ENCODE measurements at places on chromosomes 2 and 18.

- DNase-seq, result no peak
Observed at GRCh38 chr2:239355139-239355538, 45.7 kb downstream of the HDAC4 start.

GRCh38 chr2:160901613-160902012, 258.6 kb upstream of the TANK start:
- no peak for DNase-seq

DNA sequence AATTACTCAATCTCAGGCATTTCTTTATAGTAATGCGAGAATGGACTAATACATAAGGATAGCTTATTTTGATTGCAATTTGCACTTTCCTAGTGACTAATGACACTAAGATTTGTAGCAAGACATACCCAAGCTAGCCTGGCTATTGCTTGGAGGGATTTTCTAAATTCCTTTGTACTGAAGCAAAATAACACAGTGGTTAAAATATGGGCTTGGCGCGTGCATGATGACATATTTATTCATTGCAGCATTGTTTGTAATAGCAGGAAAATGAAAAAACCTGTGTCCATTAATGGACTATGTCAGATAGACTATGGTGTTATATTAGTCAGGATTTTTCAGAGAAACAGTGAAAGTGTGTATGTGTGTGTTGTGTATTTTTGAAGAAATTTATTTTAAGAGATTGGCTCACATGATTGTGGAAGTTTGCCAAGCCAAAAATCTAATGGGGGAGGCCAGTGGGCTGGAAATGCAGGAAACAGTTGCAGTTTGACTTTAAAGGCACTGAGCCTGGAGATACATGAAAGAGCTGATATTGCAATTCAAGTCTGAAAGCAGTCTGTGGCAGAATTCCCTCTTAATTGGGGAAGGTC, 16.7 kb upstream of the LAPTM4A start:
- no peak for DNase-seq

GRCh38 chr2:101638181-101638711, 59.3 kb upstream of the MAP4K4 start:
- no peak for DNase-seq

- no peak for DNase-seq
Observed at GRCh38 chr2:64114063-64114911, 29.9 kb downstream of the PELI1 start.

DNA sequence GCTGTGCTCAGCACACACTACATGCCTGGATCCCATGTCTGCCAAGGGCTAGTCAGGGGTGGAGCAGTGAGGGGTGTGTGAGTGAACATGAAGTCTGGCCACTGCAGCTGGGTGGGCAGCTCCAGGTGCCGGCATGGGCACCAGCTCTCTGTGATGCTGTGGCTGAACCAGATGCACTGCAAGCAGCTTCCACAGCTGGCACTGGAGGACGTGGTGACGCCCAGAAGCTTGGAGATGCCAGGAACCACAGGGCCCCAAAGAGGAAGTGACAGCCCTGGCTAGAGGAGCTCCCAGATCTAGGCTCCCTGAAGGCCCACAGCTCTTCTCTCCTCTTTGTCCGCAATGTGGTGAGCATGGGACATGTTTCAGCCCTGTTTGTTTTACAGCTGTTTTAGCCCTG, 776.3 kb upstream of the POU3F3 start:
- no peak for DNase-seq

- DNase-seq, result no peak
Observed at GRCh38 chr2:96715658-96716057, 24.2 kb downstream of the LMAN2L start.

- no peak for DNase-seq
Observed at GRCh38 chr2:70772486-70773155, 4.6 kb upstream of the ADD2 start.

DNA sequence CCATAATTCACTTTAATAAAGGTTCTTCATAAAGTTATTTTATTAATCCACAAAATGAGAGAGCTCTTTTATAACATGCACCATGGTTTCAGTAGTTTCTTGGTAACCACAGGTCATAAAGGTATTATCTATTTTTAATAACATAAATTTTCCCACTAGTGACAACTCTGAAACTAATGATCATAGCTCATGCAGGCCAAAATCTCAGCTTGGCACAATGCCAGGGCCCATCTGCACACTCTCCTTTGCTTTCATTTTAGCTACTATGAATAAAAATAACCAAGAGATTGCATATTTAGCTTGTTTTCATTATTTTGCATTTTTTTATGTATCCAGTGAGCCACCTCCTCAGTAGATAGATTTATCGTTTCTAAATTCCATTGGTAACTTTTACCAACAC, 691.8 kb upstream of the CHAC2 start:
- no peak for DNase-seq

DNA sequence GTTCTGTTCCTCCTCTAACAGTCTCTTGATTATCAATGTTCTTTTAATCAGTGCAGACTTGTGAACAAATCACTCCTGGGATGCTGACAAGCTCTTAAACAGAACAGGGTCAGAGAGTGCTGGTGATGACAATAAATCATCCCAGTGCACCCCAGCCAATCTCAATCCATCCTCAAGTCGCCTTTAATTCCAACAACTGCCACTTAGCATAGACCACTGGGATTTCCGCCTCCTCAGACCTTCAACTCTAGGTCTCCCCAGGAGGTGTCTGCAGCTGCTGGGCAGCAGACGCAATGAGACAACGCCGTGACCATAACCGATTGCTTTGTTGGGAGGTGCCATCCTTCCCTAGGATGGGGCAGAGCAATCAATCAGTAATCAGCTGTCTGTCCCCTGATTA, 184.2 kb upstream of the ACAA2 start:
- no peak for DNase-seq

GRCh38 chr2:73408198-73408597, 22.6 kb downstream of the ALMS1 start:
- no peak for DNase-seq

GRCh38 chr2:5528706-5529105, 163.5 kb upstream of the SOX11 start:
- no peak for DNase-seq

DNA sequence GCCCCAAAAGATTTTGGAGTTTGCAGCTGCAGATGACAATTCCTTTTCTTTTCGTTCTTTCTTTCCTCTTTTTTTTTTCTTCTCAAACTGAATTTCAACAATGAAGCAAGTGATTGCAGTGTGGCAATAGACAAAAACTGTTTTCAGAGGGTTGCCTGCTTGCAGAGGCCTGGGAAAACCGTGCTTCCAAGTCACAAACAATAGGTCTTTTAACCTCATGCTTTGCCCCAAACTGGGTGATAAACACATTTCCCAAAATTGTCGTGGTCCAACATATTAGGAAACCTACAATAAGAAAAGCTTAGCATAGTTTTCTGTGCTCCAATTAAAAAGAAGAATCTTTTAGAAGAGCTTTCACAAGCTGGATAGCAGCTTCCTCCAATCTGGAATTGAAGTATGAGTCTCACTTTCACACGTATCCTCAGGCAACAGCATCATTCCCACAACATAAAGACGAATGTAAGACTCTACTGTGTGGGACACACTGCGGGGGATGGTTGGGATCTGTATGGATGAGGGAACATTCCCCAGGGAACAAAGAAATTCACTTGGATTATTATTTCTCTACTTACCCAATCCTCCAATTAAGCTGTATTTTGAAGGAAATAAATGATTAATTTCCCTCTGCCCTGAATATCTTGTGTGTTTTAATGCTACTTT, 656.1 kb downstream of the RNF144A start:
- no peak for DNase-seq

- no peak for DNase-seq
Observed at GRCh38 chr2:156474401-156474800, 38.2 kb downstream of the GPD2 start.

DNA sequence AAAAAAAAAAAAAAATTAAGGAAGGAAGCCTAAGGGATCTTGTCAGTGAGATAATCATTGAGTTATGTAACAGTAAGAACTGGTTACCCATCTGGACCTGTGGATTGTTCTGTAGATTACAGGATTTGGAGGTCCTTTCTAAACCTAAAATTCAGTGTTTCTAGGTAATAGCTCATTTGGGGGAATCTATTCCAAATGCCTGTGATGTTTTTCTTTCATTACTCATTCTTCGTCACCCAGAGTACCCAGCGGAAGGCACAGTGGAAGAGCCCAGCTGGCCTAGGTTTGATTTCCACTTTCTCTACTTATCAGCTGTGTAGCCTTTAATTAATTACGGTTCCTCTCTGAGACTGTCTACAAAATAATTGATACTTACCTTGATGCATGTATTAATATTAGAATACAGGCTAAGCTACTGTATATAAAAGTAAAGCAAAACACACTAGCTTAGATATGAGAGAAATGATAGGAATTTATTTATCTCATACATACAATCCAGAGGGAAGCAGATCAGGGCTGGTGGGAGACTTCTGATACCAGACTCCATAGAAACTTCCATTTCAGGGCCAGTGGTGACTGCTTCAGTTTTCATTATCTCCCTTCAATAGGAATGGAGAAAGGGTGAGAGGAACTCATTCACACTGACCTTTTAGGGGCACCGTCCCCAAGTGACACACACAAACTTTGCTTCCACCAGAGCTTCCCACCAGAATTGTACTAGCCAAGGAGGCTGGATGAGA, 115.8 kb upstream of the NOSTRIN start:
- no peak for DNase-seq

GRCh38 chr2:100141906-100142305, 484 bp downstream of the AFF3 start:
- DNase-seq, result no peak

- no peak for DNase-seq
Observed at GRCh38 chr2:16069933-16070647, 129.7 kb downstream of the MYCN start.

DNA sequence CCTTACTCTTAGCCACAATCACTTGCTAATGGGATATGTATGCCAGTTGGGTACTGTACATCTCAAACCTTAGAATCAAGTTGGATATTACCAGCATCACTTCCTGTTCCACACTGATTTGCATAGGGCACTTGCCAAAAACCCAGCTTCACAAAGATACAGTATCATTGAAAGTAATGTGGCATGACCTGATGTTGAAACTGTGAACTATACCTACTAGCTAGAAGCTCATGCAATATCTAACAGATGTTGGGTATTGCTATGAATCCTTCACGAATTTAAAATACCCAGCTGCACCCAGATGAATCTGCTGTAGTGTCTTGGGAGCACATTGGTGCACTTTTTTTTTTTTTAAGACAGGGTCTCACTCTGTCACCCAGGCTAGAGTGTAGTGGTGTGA, 6.5 kb upstream of the STAMBP start:
- no peak for DNase-seq

- no peak for DNase-seq
Observed at GRCh38 chr2:88032070-88032702, 15.8 kb upstream of the RNU2-63P start.

- no peak for DNase-seq
Observed at GRCh38 chr18:79796531-79797405, 970 bp upstream of the KCNG2 start.

DNA sequence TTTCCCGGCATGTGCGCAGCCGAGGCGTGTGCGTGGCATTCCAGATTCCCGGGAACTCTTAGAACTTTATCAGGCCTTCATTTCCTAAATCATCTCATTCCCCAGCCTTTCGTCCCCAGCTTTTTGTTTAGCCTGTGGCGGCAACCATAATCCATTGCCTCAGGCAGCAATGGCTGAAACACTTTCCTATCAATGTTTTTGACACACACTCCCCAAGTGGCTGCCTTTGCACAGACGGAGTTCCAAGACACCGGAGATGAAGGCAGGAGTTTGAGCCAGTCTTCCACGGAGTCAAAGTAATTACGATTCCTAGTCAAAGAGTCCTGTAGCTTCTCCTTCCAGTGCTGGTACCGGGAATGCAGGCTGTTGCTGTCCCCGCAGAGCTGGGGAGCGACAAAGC, 64.8 kb downstream of the KCNG2 start:
- DNase-seq, result no peak

- no peak for DNase-seq
Observed at GRCh38 chr2:47179388-47179787, 24.3 kb upstream of the STPG4 start.

- DNase-seq, result no peak
Observed at GRCh38 chr2:215528555-215528954, 92.7 kb upstream of the FN1 start.

DNA sequence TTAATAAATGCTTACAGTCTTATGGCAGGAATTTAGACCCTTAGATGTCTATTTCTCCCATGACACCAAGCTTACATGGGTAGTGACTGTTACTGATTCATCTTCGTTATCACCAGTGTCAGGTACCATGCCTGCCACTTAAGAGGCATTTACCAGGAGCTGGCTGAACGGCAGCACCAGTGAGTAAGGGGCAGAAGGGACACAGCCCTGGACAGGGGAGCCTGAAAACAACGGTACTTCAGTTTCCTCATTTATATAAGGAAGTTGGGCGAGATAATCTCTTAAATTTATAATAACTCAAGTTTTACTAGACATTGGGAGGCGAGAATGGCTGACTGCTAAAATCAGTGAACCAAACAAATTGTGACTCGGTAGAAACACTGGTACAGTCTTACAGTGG, 1.2 kb downstream of the COA5 start:
- DNase-seq, result no peak

DNA sequence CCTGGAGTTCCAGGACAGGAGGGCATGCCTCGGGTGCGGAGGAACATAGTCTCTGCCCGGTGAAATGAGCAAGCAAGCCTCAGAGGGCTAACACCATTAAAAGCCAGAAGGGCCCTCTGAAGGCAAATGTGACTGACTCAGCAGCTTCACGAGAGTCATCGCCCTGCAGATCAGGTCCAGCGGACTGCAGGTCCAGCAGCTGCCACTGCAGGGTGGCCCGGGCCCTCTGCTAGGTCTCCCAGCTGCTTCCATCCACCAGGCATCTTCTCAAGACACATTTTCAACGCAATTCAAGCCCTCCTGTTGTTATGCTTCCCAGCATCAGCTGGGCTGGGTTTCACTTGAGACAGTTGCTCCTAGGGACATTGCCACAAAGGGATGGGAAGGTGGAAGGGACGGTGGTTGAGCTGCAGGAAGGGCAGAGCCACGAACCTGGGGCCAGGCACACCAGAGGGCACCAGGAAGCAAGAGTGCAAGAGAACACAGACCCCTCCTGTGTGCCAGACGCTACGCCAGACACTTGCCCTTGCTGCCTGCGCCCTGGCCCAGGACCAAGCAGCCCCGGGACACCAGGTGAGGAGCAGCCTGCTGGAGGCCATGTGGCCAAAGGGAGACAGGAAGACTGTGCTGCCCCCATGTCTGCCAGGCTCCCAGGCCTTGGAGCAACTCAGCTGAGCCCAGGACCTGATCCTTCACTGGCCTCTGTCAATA, 173.0 kb downstream of the HDAC4 start:
- DNase-seq, result no peak

GRCh38 chr2:43059183-43059897, 167.1 kb downstream of the ZFP36L2 start:
- no peak for DNase-seq

GRCh38 chr2:158637357-158637756, 157.8 kb upstream of the DAPL1 start:
- no peak for DNase-seq

- no peak for DNase-seq
Observed at GRCh38 chr18:58378411-58379379, 250.2 kb downstream of the ALPK2 start.

- DNase-seq, result no peak
Observed at GRCh38 chr2:108910541-108911396, 78.3 kb downstream of the EDAR start.

Data from Panc1 (cell line).